ENCODE measurements at places on chromosomes 11 and 22.
A peak's percentile ranks its signal among the peaks of the same experiment; 100 is the strongest.

- no peak for DNase-seq
These were observed 1.6 kb downstream of the TMEM135 start for GRCh38 chr11:87039371-87039770.

GRCh38 chr22:32991353-32992101 lies 66.7 kb downstream of the SYN3 start:
- DNase-seq = no peak

DNA sequence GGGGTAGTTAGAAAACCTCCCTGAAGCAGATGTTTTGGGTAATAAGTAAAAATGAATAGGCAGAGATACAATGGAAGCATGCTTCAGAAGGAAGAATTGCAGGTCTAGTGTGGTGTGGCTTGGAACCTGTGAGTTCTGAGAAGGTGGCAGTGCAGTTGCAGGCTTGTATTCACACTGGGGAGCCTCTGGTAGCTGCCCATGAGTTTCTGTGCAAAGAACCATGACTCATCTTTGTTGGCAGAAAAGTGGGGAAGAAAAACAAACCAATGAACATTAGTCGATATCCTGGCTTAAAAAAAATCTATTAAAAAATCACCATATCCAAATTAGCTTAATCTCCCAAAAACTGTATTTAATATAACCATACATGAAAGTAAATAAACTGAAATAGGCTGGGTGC lies 232.6 kb downstream of the FAT3 start:
- DNase-seq = no peak

DNA sequence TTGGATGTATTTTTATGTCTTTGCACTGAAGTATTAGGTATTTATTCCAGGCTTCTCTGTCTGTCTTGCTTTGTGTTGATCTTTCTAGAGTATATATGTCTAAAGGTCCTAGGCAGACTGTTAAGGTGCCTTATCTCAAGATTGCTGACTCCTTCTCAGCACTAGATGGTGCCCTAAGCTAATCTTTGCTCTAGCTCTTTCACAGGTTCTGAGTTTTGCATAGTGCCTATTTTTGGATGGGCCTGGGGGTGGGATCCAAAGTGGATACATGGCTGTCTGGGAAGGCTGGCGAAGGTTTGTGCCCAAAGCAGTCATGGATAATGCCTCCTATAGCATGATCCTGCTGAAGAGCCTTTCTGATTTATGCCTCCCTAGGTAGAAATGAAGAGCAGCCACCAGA lies 154.9 kb downstream of the TRPC6 start:
- peak; percentile 44 for DNase-seq

- DNase-seq = no peak
These were observed 10.7 kb upstream of the SESN3 start for GRCh38 chr11:95241681-95242081.

- DNase-seq = peak; percentile 19
These were observed 5.9 kb upstream of the OR52L1 start for GRCh38 chr11:5992604-5993251.

GRCh38 chr22:39519681-39520225 lies 609 bp upstream of the ATF4 start:
- DNase-seq = peak; percentile 99

Measured in RKO (cell line).